ENCODE measurements at places on chromosomes 7 and 10. TPM values are rescaled to one million over a fixed set of nuclear protein-coding genes. Genes with fewer than 3 reads are reported as not detected.
A peak's percentile ranks its signal among the peaks of the same experiment; 100 is the strongest.

GRCh38 chr7:55526329-55526728, 46.0 kb downstream of the VOPP1 start:
- DNase-seq, result no peak

Gene TUBAL3
- not detected for total RNA-seq

DNA sequence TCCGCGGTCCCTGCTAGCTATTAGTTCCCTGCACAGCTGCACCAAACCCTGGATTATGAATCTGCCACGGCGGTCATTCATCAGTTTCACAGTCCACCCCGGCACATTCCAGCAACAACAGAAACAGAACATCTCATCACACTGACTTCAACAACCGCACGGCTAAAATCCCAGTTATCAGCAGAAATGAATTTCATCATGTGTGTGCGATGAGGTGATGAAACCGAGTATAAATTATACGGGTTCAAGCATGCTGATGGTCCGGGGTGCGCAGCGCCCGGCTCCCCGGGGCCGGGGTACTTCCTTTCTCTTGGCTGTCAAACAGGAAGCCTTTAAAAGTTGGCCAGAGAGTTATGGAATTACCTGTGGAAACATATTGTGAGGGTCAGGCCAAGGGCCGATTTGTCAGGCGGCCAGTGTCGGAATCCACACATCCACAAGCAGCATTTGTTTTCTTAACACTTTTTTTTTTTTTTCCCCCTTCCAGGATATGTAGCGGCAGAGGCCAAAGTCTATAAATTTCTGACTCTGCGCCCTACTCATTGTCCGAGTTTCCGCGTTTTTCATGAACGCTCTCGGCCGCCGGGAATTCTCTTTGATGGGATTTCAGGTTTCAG, 420.9 kb upstream of the MGMT start:
- peak; percentile 38 for DNase-seq

Gene SKIDA1
- 10.1 TPM for total RNA-seq

Gene PNLIPRP2
- total RNA-seq, result not detected

Gene IFIT5
- total RNA-seq, result 13.5 TPM

DNA sequence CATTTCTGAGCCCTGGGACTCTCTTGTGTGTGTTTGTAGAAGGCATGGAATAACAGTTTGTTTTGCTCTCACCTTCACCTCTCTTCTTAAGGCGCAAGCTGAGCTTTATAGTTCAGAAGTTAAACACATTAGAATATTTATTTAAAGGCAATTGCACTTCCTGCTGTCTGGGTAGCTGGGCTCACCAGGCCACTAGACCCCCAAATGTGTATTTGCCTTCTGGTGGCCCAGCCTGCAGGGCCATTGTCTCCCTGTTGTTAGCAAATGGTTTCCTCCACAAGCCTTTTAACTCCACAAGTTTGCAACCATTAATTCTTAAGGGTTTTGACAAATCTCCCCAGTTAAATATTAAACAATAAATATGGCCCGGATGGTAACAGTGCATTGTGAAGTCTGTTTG, 31.1 kb upstream of the NEUROD6 start:
- DNase-seq, result no peak

Gene SSC4D
- not detected for total RNA-seq

Gene BCCIP
- total RNA-seq, result 52.5 TPM

GRCh38 chr10:1552881-1553670, 184.2 kb downstream of the ADARB2 start:
- no peak for DNase-seq

DNA sequence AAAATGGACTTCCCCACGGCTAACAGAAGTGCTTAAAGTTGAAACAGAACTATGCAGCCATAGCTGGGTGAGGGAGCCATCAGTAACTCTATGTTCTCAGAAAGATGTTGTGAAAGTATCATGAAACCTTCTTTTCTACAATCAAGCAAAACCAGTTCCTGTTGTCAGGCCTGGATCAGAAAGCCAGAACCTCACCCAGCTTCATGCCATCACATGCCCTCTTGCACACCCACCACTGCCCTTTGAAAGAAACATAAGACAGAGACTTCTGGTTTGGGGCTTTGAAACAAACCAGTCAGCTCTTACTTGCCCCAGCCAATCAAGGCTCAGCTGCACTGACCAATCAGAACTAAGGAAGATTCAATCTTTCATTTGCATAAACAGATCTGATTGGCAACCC, 230.8 kb upstream of the FERD3L start:
- no peak for DNase-seq

Gene VTI1A
- 21.9 TPM for total RNA-seq

GRCh38 chr10:124557167-124557566, 95.5 kb downstream of the LHPP start:
- no peak for DNase-seq

DNA sequence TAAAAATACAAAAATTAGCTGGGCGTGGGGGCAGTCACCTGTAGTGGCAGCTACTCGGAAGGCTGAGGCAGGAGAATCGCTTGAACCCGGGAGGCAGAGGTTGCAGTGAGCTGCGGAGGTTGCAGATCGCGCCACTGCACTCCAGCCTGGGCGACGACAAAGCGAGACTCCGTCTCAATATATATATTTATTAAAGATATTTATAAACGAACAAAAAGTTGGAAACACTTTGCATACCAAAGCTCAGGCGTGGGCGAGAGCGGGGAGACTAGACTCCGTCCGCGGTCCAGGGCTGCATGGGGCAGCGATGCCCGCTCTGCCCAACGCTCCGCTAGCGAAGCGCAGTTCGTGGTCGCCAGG, 7.9 kb upstream of the CRYGN start:
- no peak for DNase-seq

DNA sequence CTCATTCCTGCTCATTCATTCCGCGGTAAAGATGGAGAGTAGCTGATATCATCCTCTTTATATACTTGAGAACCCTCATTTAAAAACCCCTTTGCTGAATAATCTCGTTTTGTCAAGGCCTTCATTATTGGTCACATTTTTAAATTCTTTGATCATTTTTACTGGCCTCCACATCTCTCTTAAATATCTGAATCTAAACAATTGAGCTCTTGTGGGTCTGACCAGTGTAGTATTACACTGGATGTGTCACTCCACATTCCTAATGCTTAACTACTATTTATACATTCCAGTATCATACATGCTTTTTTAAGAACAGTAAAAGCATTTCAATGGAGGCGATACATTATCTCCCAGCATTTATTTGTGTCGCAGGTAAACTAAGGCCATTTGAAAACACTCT, 12.6 kb upstream of the PRPS1L1 start:
- no peak for DNase-seq

- no peak for DNase-seq
Measured at GRCh38 chr7:3958109-3958483, 657.0 kb downstream of the SDK1 start.

Gene TMEM139
- total RNA-seq, result 0.72 TPM

GRCh38 chr7:91276909-91277308, 12.7 kb downstream of the FZD1 start:
- no peak for DNase-seq

GRCh38 chr10:29634105-29634504, 666 bp downstream of the SVIL start:
- DNase-seq, result no peak

DNA sequence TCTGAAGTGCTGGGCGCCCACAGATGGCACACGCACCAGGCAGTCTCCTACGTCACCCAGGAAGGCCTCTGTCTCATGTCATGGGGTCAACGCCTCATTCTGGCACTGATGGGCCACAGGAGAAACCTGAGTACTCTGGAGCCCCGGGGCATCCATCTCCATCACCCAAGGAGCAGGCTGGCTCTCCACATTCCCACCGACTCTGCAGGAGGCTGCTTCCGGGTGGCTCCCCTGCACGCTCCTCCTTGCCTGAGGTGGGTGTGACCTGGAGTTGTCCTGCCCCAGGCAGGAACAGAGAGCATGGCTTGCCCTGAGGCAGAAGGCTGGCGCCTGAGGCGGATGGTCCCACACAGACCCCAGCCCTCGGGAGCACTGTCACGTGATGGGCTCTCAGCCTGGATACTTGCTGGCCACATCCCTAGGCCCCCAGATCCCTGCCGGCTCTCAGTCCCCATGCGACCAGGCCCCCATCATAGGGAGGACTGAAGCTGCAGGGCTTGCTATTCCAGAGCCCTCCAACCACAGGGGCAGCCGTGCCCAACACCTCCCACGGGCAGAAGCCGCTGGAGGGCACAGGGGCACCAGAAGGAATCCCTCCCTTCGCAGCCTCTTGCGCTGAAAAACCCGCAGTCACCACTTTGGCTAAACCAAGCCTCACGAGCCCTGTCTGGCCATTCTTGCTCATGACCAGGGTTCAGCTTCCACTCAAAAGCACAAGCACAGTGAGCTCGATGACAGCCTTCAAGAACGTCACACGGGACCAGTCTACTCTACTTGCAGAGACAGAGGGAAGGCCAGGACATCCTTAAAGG, 80.7 kb downstream of the MAD1L1 start:
- DNase-seq, result no peak

DNA sequence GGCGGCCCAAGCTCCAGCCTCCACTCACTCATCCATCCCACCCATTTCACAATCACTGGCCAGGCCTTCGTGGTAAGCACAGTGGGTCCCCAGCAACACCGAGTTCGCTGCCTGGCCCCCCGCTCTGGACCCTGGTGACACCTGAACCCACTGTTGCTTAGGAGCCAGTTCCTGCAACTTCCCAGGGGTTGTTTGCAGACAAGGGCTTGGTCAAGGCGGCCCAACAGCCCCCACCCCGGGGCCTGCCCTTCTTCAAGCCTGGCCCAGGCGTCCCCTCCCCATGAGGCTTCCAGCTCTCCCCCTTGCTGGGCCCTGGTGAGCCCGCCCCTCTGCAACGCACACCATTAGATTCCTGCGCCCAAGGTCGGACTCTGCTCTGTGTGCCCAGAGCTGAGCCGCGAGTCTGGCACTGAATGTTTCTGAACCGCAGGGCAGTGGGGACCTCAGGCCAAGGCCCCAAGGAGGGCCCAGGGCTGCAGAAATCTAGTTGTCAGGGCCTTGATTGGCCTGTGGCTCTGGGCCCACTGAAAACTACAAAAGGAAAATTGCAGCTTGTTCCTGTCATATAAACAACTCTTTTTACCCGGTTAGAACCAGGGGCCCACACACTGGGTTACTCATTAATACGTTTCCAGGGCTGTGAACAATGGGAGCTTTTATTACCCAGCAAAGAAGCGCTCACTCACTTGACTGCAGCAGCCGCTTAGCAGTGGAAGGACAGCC, 2.1 kb upstream of the COX19 start:
- DNase-seq, result no peak

- DNase-seq, result no peak
Measured at GRCh38 chr10:114516356-114516755, 112.1 kb upstream of the AFAP1L2 start.

Gene C7orf57
- 1.2 TPM for total RNA-seq

GRCh38 chr10:60031664-60032063, 125.3 kb upstream of the CCDC6 start:
- no peak for DNase-seq

GRCh38 chr7:106871793-106872571, 6.9 kb downstream of the PIK3CG start:
- DNase-seq, result no peak

All from umbilical cord (tissue), 2 donors.